ENCODE measurements at places on chromosomes 3 and 15.

GRCh38 chr3:45537970-45538640 lies 56.4 kb upstream of the LIMD1 start:
- no peak for DNase-seq

GRCh38 chr15:82146990-82147461 lies 101.2 kb upstream of the MEX3B start:
- no peak for DNase-seq

- no peak for DNase-seq
Observed at GRCh38 chr3:53195602-53196574, 34.9 kb downstream of the PRKCD start.

DNA sequence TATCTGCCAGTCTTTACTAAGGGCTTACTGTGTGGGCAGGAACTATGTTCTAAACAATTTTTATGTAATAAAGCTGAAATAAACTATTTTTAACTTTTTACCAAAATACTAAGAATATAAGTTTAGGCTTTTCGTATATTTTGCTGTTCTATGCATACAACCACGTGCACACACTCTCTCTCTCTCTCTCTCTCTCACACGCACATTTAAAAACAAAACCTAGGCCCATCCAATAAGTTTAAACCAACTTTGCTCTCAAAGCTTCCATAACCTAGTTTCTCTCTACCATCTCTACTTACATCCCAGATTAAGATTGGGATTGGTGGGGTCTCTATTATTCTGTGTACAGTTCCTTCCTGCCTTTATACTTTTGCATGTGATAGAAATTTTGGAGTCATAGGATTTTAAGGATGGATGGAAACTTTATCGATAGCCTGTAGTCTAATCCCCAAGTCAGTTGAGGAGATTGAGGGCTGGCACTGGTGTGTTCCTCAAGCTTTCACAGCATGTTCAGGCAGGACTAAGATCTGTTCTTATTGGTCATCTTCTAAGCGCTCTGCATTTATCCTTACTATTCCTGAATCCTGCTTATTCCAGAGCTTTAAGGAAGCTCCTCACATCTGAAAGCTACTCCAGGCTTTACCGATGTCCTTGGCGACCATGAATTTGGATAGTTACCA lies 1.8 kb downstream of the GPR171 start:
- no peak for DNase-seq

DNA sequence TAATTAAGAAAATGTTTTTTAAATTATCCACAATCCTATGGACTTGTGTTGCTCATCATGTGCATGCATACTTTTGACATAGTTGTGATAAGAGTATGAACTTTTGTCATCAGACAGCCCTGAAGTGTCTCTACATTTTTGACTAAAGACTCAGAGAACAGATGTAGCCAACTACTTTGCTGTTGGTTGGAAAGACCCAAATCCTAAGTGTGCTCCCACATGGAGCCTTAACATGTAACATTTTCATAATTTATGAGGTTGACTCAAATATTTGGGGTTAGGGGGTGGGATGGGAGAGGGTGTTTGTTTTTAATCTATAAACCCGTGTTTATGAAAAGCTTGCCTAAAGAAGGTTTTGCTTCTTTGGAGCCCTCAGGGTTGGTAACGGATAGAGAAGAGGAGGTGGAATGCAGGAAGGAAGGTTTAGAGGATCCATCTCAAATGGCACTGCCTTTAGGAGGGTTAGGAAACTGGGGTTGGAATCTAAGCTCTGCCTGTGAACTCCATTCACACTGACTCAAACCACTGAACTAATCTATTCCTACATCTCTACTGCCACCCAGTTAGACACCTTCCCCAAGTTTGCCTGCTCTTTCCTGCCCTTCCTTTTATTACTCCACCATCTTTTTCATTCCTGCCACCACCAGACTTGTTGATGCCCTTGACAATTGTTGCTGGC lies 3.7 kb downstream of the BOC start:
- peak; percentile 55 for DNase-seq

DNA sequence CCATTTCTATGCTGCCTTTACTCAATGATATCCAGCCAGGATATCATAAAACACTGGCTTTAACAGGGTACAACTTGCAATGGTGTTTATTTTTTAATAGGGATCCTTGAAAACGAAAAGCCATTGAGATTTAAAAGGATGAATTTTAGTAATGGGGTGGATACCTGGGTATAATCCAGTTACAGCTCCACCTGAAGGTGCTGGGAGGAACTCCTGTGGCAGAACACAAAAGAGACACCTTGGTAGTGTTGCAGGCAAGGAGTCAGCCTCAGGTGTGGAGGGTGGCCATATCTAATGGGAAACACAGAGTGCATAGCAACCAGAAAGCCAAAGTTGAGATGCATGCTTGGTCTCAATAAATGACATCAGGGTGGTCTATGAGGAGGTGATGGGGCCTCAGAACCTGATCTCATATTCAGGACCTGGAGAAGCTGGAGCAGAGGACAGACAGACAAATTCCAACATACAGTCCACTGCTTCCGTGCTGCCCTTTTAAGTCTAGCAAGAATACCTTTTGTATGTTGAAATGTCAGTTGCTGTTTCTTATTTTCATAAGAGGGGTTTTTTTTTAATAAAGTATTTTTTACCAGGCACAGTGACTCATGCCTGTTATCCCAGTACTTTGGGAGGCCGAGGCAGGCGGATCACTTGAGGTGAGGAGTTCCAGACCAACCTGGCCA lies 12.0 kb upstream of the PAQR9 start:
- no peak for DNase-seq

GRCh38 chr15:65790694-65791334 lies 1.3 kb downstream of the DENND4A start:
- no peak for DNase-seq

GRCh38 chr15:92346063-92346462 lies 47.6 kb upstream of the ST8SIA2 start:
- no peak for DNase-seq

- no peak for DNase-seq
Observed at GRCh38 chr3:31668242-31668641, 135.5 kb downstream of the STT3B start.

DNA sequence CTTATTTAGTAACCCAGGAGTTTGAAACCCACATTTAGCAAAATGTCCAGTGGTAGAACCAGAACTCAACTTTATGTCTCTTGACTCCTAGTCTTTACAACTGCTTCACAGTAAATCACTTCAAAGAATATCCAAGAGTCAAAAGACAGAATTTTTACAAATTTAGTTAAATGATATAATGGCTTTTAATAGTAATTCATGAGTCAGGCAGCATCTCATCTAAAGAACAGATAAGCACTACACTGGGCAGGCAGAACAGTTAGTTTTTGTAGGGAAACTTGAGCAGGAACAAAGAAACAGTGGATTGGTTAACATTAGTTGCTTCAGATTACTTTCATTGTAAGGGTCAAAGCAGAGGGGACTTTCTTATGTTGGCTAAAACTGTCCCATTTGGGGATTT lies 120.2 kb downstream of the NEO1 start:
- DNase-seq: no peak

GRCh38 chr3:177687291-177687690 lies 490.0 kb upstream of the TBL1XR1 start:
- DNase-seq: no peak

DNA sequence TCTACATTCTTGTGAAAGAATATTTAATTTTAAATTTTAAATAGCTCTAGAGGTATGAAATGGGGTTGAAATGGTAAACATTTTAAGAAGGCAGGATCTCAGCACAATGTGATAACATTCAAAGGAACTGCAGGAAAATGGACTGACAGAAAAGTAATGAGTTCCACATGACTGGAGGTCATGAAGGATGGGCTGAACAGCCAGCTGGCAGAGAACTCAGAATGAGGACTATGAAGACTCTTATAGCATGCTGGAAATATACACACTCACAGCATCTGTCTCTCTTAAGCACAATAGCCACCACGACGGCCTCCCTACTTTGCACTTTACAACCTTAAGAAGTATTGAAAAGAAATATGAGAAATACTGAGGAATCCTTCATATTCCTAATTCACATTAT lies 94.7 kb downstream of the TNIK start:
- DNase-seq: no peak

GRCh38 chr3:40494698-40495097 lies 11.1 kb upstream of the ZNF620 start:
- no peak for DNase-seq

- DNase-seq: peak; percentile 59
Observed at GRCh38 chr3:33061782-33062181, 35.2 kb downstream of the GLB1 start.

DNA sequence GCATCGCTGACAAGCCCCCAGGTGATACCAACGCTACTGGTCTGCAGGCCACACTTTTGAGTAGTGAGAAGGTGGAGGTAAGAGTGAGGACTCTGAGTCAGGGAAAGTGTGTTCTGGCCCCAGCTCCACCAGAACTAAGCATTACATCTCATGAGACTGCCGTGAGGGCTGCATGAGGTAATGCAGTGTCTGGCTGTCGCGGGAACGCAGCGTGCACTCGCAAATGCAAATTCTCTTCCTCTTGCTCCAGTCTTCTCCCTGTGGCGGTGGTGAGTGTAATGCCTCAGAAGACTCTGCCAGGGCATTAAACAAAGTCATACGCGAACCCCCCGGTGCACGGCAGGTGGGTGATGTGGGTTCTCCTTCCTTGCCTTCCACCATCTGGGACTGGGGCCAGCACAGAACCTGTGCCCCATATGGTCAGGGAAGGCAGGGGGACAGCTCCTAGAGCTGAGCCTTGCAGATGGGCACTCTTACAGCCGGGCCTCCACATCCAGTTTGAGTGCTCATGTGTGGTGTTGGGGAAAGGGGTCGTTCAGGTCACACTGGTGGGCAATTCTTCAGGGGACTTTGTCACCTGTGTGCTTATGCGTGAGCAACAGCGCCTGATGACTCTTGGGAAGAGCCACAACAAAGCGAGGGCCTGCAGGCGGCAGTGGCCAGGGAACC lies 175.8 kb downstream of the XXYLT1 start:
- DNase-seq: no peak

DNA sequence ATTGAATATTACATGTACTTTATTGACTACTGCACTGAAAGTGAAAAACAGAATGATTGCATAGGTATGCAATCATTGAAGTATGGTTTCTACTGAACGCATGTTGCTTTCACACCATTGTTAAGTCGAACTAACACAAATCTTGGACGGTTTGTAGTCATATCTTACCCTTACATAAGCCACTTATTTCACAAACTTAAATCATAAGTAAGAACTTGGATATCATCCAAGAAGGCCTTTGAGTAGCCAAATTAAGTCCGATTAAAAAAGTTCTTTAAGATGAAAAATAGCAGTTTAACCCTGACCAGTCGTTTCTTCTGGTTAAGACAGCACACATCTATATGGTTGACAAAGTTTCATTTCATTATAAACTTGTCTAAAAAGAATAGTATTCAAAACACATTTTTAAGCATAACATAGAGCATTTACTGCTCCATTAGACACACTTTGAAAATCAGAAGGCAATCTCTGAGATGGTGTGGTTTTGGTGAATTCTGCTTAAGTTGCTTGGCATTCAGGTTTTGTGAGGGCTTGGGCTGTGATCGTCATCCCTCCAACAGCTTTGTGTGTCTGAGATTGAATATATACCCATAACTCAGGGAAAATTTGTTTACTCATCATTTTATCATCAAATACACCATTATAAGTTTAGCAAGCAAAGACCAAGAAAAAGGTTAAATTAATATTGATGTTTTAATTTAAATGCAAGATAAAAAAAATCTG lies 92.2 kb downstream of the NFKBIZ start:
- DNase-seq: no peak

GRCh38 chr3:124679048-124679638 lies 51.1 kb upstream of the UMPS start:
- no peak for DNase-seq

DNA sequence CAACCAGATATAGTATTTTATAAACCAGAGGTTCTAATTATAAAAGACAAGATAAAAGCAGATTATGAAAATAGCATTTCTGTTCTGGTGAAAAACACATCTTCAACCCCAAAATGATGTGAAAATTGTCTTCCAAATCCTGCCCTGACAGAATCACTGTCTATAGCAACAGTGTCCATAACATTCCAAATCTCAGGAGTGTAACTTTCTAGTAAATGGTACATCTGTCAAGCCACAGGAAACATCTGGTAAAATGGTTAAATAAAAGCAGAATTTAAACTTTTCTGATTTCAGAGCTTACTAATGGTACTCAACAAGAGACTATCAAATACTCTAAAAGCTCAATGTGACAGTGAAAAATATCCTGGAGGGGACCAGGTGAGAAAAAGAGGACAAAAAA lies 60.5 kb downstream of the VGLL4 start:
- no peak for DNase-seq

Data from AG09309 (cell line).